Fibroblast of skin of right biceps (primary cell): ENCODE measurements at places on chromosomes 1 and 21.

GRCh38 chr1:232880354-232880753 is 70.1 kb upstream of the NTPCR start:
- DNase-seq = peak; percentile 26

GRCh38 chr1:223216531-223217205 is 73.6 kb upstream of the TLR5 start:
- DNase-seq = no peak

GRCh38 chr1:236018885-236019453 is 45.9 kb downstream of the NID1 start:
- peak; percentile 37 for DNase-seq

GRCh38 chr1:234336359-234336758 is 36.9 kb upstream of the COA6 start:
- no peak for DNase-seq

GRCh38 chr1:244863491-244864252 is 671 bp downstream of the HNRNPU start:
- no peak for DNase-seq

- DNase-seq = no peak
Observed at GRCh38 chr1:13500806-13501205, 13.0 kb downstream of the LRRC38 start.

DNA sequence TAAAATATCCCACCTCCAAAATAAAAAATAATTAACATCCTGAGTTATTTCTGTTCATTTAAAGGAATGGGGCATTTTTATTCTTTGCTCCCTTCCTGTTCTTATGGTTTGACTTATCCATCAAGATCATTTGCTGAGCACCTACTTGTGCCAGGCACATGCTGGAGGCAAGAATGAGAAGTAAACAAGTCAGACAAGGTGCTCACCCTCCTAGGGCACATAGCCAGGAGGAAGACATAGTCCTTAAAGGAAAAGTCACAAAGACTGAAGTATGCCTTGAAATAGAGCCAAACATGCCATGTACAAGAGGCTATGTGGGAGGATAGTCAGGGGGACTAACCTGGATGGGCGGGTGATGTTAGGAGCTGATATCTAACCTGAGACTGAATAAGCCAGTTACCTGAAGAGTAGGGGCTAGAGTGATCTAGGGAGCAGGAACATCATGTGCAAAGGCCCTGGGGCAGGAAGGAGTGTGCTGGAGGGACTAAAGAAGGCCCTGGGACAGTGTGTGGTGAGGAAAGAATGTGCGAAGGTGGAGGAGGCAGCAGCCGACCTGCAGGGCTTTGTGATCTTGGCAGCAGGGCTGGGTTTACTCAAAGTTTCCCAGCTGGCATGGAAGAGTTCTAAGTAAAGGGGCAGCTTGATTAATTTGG is 233.5 kb downstream of the MATN1 start:
- no peak for DNase-seq

GRCh38 chr1:235426680-235427079 is 59.5 kb downstream of the TBCE start:
- DNase-seq = no peak

DNA sequence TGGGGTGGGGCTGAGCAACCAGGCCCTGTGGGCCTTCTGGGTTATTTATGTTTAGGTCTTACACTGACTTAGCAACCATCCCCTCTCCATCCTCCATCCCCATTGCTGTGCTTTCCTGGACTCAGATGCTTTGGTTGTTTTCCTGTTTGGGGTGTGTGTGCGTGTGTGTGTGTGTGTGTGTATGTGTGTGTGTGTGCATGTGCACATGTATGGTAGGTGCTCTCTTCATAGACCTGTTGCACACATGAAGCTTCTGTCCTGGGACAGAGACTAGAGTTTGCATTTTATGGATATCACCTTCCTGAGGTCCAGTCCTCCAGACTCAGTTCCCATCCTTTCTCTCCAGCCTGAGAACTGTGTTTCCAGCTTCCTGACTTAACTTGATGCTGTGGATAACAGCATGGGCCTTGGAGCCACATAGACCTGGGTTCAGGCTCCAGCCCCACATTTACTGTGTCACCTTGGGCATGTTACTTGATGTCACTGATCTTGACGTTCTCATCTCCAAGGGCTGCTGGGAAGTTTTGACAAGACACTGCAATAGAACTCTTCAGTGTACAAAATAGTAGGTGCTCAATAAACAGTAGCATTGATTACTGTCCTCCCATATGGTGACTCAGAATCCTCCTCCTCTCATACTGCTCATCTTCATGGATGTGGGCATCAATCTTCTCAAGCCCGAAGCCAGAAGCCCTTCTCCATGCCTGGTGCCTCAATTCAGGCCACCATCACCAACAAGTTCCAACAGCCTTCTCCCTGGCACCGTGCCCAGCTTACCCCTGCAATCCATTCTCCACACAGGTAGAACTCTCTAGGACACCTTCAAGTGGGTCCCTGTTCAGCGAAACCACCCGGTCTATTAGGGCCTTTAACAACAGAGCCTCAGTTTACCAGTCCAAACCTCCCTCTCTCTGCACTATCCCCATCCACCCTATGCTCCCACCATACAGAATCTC is 181.8 kb upstream of the EDN2 start:
- DNase-seq = no peak

GRCh38 chr1:29679828-29680558 is 443.7 kb downstream of the PTPRU start:
- no peak for DNase-seq

- DNase-seq = peak; percentile 61
Observed at GRCh38 chr1:46477153-46477929, 12.3 kb upstream of the DMBX1 start.

GRCh38 chr1:237972186-237972585 is 81.5 kb upstream of the ZP4 start:
- DNase-seq = no peak

DNA sequence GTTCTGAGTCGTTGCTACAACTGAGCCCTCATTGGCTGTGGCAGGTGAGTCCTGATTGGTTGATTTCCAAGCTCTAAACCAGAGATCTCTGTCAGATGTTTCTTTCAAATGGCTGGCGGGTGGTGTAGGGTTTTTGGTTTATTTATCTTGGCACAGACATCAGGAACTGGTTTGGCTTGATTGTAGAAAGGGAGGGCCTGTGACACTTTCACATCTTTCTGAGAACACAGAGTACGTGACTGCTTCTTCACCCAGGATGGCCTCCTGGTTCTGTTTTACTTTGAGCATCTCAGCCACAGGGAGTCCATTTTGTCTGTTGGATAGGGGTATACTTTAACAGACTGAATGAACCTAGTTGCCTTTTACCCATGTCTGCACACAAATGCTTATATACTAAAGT is 89.4 kb upstream of the GPR52 start:
- peak; percentile 6 for DNase-seq

DNA sequence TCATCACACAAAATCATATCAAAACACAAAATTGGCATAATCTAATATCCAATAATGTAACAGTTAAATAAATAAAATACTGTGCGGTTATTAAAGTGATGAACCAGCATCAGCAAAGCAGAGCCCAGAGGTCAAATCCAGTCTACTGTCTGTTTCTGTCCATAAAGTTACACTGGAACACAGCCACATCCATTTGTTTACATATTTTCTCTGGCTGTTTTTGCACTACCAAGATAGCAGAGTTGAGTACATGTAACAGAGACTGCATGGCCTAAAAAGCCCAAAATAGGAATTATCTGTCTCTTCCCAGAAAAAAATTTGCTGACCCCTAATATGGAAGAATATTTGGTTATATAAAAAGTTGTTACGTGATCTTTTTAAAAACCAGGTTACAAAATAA is 242.2 kb upstream of the DMRTA2 start:
- DNase-seq = no peak

DNA sequence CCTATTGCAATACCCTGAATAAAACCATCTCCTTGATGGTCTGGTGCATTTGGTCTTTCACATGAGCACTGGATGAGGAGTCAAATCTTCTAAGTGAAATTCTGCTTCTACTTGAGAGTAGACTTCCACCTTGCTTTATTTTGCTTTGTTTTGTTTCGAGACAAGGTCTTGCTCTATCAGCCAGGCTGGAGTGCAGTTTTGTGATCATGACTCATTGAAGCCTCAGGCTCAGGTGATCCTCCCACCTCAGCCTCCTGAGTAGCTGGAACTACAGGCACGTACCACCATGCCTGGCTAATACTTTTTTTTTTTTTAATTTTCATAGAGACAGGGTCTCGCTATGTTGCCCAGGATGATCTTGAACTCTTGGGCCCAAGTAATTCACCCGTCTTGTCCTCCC is 65.8 kb upstream of the F3 start:
- no peak for DNase-seq

DNA sequence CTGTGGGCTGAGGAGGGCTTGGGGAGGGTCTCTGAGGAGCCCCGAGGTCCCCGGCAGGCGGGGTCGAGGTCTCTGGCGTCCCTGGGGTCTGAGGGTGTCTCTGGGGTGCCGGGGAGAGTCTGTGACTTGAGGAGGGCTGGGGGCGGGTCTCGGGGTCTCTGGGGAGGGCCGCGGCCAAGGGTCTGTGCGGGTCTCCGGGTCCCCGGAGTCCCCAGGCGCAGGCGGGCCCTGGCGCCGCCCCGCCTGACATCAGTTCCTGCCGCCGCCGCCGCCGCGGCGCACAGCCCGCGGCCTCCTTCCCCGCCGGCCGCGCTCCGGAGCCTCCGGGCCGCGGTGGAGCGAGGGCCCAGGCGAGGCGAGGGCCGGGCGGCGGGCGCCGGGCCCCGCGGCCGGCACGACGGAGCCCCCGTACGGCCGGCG is at the start of gene PLEKHM2:
TSS of gene PLEKHM2 (plus strand) at position 279 of the 420 bp plus-strand sequence. CDS start 239 bp downstream, outside the sequence.
- peak; percentile 60 for DNase-seq

GRCh38 chr1:33255347-33256220 is 708 bp upstream of the ZNF362 start:
- DNase-seq = peak; percentile 64

DNA sequence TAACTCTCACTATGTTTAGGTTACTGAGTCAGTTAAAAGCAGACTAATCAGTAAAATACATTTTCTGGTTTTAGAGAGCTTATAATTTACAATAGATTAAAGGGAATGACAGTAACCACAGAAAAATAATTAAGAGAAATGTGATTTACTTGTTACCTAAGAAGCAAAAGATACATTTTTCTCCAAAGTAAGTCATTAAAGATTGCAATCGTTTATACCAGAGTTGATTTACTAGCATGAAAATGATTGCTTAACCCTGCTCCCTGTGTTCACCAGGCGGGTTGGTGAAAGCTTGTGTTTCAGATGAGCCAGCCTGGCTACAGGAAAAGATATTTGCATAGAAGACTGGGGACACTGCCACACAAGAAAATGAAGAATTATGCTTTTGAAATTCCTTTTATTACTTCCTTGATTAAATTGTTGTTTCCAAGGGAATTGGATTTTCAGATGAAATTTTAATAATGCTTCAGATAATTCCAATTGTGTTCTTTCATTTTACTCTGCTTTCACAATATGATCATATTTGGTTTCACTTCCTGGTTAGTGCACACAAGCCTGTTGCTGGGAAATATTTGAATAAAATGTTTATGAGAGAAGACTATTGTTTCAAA is 27.9 kb downstream of the LRRC8B start:
- DNase-seq = no peak

- DNase-seq = no peak
Observed at GRCh38 chr1:178941261-178941689, 70.4 kb upstream of the ANGPTL1 start.
